ENCODE measurements at places on chromosomes 4 and X.

DNA sequence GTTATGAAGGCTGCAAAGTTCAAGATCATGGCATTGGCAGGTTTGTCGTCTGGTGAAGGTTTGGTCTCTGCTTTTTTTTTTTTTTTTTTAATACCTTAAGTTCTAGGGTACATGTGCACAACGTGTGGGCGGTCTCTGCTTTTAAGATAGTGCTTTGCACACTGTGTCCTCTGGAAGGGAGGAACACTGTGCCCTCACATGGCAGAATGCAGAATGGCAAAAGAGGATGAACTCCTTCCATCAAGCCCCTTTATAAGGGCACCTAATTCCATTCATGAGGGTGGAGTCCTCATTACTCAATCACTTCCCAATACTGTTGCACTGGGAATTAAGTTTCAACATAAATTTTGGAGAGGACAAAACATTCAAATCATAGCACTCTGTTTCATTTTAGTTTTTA, 101.4 kb downstream of the GLRA2 start:
- no peak overlapping the region for H3K27ac ChIP-seq
- H3K4me1 ChIP-seq, result no peaks in the 10 kb centered on the region
- no peak overlapping the region for H3K4me3 ChIP-seq
- H3K27me3 ChIP-seq, result no peaks in the 10 kb centered on the region
- H3K36me3 ChIP-seq, result no peaks in the 10 kb centered on the region

DNA sequence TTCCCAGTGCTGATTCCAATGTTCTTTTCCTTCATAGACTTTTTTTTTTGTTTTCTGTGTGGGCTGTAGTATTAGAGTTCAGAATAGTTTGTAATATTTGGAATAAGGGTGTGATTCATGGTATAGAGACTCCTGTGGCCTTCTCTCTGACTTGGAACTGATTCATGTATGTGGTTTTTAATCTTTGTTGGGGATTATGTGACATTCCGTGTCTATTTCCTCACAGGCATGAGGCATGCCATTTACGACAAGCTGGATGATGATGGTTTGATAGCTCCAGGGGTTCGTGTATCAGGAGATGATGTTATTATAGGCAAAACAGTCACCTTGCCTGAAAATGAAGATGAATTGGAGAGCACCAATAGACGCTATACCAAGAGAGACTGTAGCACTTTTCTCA, 44.4 kb downstream of the POLR2B start:
- H3K4me3 ChIP-seq, result no peak overlapping the region
- H3K4me1 ChIP-seq, result no peaks in the 10 kb centered on the region
- no peak overlapping the region for H3K27ac ChIP-seq
- no peak for DNase-seq
- H3K27me3 ChIP-seq, result no peaks in the 10 kb centered on the region
- H3K36me3 ChIP-seq, result peaks cover 80% of the 10 kb centered on the region

GRCh38 chr4:59945277-59945676, 1254.8 kb upstream of the ADGRL3 start:
- no peak overlapping the region for H3K27ac ChIP-seq
- DNase-seq, result no peak
- H3K36me3 ChIP-seq, result no peaks in the 10 kb centered on the region
- H3K4me1 ChIP-seq, result no peaks in the 10 kb centered on the region

GRCh38 chr4:42453612-42454011, 56.3 kb downstream of the SHISA3 start:
- no peak for DNase-seq
- peaks cover 7% of the 10 kb centered on the region for H3K36me3 ChIP-seq
- H3K4me3 ChIP-seq, result no peak overlapping the region
- H3K27me3 ChIP-seq, result no peaks in the 10 kb centered on the region

- peaks cover 11% of the 10 kb centered on the region for H3K4me1 ChIP-seq
- H3K36me3 ChIP-seq, result no peaks in the 10 kb centered on the region
- no peaks in the 10 kb centered on the region for H3K27me3 ChIP-seq
- peak overlapping the region; percentile 72 for H3K4me3 ChIP-seq
- H3K27ac ChIP-seq, result no peak overlapping the region
These were observed 25.7 kb downstream of the ARL9 start for GRCh38 chr4:56531149-56531770.

DNA sequence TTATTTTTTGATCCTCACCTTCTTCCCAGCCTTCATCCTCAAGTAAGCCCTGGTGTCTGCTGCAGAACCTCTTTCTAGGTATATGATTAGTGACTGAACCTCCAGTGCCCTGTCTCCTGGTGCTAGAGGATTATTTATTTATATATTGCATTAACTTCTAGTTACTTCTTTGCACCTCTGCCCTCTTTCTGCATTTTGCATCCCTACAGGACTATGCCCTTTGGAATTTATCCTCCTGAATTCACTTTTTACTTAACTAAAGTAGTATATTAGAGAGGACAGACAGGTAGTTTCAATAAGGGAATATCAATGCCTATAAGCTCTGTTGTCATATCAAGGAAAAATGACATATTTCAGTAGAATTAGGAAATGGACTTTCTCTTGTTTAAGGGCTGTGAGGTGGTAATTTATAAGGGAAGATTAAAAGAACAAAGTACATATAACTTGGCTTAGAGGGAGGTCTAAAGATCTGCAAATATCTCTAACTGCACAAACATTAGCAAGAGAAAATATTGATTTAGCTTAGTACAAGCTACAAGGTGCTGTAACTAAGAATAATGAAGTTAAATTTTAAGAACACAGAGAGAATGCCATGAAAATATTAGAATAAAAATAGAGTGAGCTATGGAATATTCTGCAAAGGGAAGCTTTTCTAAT, 181.7 kb downstream of the TEX13A start:
- no peak for DNase-seq
- H3K27ac ChIP-seq, result no peak overlapping the region
- no peaks in the 10 kb centered on the region for H3K4me1 ChIP-seq
- no peak overlapping the region for H3K4me3 ChIP-seq
- H3K36me3 ChIP-seq, result no peaks in the 10 kb centered on the region

GRCh38 chr4:42310806-42311205, 86.5 kb upstream of the SHISA3 start:
- no peak overlapping the region for H3K4me3 ChIP-seq
- no peak for DNase-seq
- H3K36me3 ChIP-seq, result no peaks in the 10 kb centered on the region
- no peak overlapping the region for H3K27ac ChIP-seq
- H3K4me1 ChIP-seq, result no peaks in the 10 kb centered on the region

GRCh38 chr4:72073816-72074215, 42.0 kb downstream of the NPFFR2 start:
- no peaks in the 10 kb centered on the region for H3K36me3 ChIP-seq
- H3K4me1 ChIP-seq, result no peaks in the 10 kb centered on the region
- H3K4me3 ChIP-seq, result no peak overlapping the region
- no peaks in the 10 kb centered on the region for H3K27me3 ChIP-seq
- no peak for DNase-seq

GRCh38 chrX:19863857-19864223, 23.6 kb downstream of the SH3KBP1 start:
- H3K27ac ChIP-seq, result no peak overlapping the region
- DNase-seq, result no peak
- H3K27me3 ChIP-seq, result no peaks in the 10 kb centered on the region
- peaks cover 6% of the 10 kb centered on the region for H3K4me1 ChIP-seq

DNA sequence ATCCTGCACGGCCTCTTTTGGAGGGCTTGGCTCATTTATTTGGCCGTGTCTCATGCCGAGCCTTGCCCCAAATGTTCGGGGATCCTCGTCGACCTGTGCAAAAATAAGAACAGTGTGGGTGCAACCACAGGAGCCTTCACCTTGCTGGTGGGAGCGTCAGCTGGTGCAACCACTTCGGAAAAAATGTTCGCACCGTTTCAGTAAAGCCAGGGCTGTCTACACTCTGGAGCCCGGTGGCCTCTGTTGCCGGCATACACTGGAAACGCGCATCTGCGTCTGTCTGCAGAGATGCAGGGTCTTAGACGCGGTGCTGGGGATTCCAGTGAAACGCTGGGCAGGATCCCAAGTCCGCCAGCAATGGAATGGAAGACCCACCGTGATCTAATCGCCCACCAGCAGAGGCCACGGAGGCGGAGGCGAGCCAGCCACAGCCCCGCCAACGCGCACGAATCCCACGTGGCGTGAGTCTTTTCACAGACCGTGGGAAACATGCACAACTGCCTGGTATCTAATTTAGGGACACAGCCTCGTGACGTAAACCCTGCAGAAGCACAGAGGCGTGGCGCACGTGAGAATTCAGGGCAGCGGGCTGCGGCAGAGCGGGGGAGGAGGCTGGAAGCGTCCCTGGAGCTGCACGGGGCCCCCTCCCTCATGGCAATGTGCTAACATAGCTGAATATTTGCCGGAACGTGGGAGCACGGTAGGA, 13.8 kb upstream of the MXD4 start:
- no peak overlapping the region for H3K27ac ChIP-seq
- no peak for DNase-seq
- peaks cover 7% of the 10 kb centered on the region for H3K36me3 ChIP-seq

GRCh38 chr4:139301821-139302611, at the start of gene NDUFC1:
TSS of gene NDUFC1 (minus strand) at chr4:139302477. CDS start at chr4:139295798, 6,679 bp downstream.
- no peaks in the 10 kb centered on the region for H3K36me3 ChIP-seq
- H3K27me3 ChIP-seq, result no peaks in the 10 kb centered on the region
- peak within 1 kb of the TSS; percentile 96 for H3K27ac ChIP-seq
- H3K4me3 ChIP-seq, result peak within 1 kb of the TSS; percentile 91
- peak; percentile 49 for DNase-seq

DNA sequence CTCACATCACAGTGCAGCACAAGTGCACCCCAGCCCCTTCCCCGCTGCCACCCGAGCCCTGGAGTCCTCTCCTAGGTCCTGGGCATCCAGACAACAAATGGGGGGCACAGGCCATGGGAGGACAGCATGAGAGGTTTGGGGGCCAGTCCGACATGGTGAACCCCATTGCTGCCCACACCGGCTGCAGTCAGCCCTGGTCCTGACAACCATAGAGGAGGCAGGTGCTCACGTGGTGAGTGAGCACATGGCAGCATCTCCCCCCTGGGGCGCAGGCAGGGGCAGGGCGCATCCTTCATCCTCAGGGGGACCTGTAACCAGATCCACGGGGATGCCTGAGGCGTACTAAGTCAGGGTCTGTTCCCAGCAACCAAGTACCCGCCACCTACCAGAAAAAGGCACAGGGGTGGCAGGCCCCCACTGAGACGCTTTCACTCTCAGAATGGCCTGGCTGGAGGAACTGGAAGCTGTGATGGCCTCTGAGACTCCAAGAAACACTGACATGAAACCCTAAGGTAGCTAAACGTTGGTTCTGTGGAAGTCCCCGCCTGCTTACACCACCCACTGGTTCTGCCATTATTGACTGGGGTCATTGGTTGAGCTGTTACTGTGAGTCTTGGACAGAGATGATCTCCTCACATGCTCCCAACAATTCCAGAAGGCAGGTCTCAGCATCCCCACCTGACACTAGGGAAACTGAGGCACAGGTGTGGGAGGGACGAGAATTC, 6.5 kb downstream of the ZFYVE28 start:
- no peaks in the 10 kb centered on the region for H3K36me3 ChIP-seq
- peaks cover 60% of the 10 kb centered on the region for H3K4me1 ChIP-seq
- H3K27me3 ChIP-seq, result no peaks in the 10 kb centered on the region
- H3K4me3 ChIP-seq, result peak overlapping the region; percentile 37

DNA sequence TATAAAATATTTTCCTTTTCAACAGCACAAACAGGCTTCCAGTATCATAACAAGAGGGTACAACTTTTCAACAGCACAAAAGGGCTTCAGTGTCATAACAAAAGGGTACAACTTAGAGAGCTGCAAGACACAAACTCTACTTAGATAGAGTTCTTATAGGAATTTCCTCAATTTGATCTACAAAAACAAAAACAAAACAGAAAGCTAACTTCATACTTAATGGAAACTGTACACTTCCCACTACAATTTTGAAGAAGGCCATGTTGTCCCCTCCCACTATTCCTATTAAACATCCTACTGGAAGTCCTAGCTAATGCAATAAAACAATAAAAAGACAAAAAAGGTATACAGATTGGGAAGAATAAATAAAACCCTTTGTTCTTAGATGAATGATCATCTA, 96.7 kb downstream of the CENPC start:
- no peaks in the 10 kb centered on the region for H3K36me3 ChIP-seq
- H3K4me1 ChIP-seq, result no peaks in the 10 kb centered on the region
- no peaks in the 10 kb centered on the region for H3K27me3 ChIP-seq
- DNase-seq, result no peak
- no peak overlapping the region for H3K4me3 ChIP-seq

DNA sequence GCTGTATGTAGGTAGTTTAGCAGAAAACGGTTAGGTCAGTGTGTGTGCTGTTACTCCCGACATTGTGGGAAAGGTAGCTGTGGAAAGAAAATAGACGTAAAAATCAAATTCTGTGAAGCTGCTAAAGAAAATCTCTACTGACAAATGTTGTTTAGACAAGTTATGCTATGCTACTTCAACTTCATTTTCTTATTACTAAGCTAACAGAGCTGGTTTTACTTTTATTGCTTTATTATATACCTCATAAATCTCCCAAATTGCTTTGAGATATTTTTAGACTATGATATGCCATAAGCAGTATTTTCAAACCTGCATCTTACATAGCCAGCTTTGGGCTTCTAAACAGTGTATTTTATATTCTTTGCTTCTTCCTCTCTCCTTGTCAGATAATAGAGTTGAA, 108.2 kb upstream of the PACRGL start:
- DNase-seq, result no peak
- no peak overlapping the region for H3K27ac ChIP-seq
- H3K4me3 ChIP-seq, result no peak overlapping the region
- no peaks in the 10 kb centered on the region for H3K4me1 ChIP-seq
- H3K27me3 ChIP-seq, result no peaks in the 10 kb centered on the region
- H3K36me3 ChIP-seq, result no peaks in the 10 kb centered on the region

DNA sequence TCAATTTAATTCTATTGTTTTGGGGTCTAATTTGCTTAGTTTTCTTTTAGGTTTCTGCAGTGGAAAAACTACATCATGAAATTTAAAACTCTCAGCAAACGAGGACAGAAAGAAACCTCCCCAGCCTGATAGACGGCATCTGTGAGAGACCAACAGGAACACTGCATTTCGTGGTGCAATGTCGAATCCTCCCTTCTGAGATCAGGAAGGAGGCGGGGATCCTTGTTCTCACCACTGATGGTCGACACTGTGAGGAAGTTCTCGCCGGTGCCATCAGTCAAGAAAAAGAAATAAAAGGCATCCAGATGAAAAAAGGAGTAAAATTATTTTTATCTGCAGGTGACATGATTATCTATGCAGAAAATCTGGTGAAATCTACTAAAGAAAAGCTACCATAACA, 16.5 kb downstream of the GAK start:
- peaks cover 30% of the 10 kb centered on the region for H3K36me3 ChIP-seq
- H3K4me1 ChIP-seq, result peaks cover 6% of the 10 kb centered on the region
- H3K27ac ChIP-seq, result no peak overlapping the region

GRCh38 chr4:172573899-172574298, 594.7 kb upstream of the GALNT7 start:
- no peak for DNase-seq
- no peak overlapping the region for H3K4me3 ChIP-seq
- H3K4me1 ChIP-seq, result no peaks in the 10 kb centered on the region
- H3K27me3 ChIP-seq, result no peaks in the 10 kb centered on the region

- no peaks in the 10 kb centered on the region for H3K4me1 ChIP-seq
- no peak overlapping the region for H3K27ac ChIP-seq
- no peaks in the 10 kb centered on the region for H3K36me3 ChIP-seq
- no peak overlapping the region for H3K4me3 ChIP-seq
- no peaks in the 10 kb centered on the region for H3K27me3 ChIP-seq
These were observed 297.1 kb downstream of the PPP3CA start for GRCh38 chr4:101050088-101050836.

- DNase-seq, result no peak
- no peak overlapping the region for H3K4me3 ChIP-seq
- H3K36me3 ChIP-seq, result no peaks in the 10 kb centered on the region
- H3K27me3 ChIP-seq, result peaks cover 4% of the 10 kb centered on the region
- H3K27ac ChIP-seq, result no peak overlapping the region
These were observed 110.7 kb upstream of the GALNT7 start for GRCh38 chr4:173057901-173058300.

- H3K27me3 ChIP-seq, result no peaks in the 10 kb centered on the region
- no peak overlapping the region for H3K27ac ChIP-seq
- no peaks in the 10 kb centered on the region for H3K36me3 ChIP-seq
- no peak for DNase-seq
These were observed 171.9 kb downstream of the MAGEB5 start for GRCh38 chrX:26387906-26388305.

Measured in effector memory CD4-positive, alpha-beta T cell (primary cell).